Activated T-helper 1 cell treated with anti-CD3 and anti-CD28 coated beads, Interleukin-2, amount 50 U/mL, for 16 hours (primary cell): ENCODE measurements at places on chromosomes 5 and 9.

DNA sequence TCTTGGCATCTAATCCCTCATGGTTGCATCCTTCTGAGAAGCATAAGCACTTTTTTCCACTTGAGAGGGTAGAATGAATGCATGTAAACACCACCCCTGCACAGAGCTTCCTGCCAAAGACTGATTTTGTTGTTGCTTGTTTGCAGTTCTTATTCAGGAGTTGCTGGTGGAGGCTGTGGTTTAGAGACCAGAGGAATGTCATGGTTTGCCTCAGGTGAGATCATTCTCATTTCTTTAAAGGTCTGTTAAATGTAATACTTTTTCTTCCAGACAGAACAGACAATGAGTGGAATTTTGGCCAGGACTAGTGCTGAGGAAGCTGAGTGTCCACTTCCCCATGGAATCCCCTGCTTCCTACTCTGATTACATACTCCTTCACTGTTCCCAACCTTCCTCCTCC is 3.2 kb upstream of the TNC start:
- no peak for DNase-seq

DNA sequence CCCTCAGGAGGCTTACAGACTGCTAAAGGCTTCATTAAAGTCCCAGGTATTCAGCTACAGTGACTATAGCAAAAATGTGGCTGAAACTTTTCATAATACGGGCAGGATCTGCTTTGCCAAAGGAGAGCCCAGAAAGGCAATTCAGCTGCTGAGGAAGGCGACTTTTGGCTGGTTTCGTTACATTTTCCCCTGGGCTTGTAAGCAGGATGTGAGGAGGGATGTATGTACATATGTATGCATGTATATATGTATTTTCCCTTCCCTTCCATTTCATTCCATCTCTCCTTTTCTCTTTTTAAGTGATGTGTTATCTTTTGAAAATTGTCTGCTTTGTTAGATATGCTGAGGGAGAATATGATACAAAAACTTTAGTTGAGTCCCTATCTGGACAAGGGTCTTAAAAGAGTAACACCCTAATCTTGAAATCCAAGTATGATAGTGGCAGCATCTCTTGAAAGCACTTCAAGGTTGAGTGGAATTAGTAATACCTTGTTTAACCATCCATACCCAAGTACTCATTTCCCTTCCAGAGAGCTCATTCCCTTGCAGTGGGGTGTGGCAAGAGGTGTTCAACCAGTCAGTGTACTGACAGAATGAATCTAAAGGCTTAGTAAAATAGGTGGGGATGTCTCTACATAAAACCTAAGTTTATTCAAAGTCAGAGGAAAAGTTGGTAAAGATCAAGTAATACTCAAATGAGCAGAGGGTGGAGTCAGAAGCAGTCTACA is 28.7 kb downstream of the RAD1 start:
- DNase-seq: no peak

DNA sequence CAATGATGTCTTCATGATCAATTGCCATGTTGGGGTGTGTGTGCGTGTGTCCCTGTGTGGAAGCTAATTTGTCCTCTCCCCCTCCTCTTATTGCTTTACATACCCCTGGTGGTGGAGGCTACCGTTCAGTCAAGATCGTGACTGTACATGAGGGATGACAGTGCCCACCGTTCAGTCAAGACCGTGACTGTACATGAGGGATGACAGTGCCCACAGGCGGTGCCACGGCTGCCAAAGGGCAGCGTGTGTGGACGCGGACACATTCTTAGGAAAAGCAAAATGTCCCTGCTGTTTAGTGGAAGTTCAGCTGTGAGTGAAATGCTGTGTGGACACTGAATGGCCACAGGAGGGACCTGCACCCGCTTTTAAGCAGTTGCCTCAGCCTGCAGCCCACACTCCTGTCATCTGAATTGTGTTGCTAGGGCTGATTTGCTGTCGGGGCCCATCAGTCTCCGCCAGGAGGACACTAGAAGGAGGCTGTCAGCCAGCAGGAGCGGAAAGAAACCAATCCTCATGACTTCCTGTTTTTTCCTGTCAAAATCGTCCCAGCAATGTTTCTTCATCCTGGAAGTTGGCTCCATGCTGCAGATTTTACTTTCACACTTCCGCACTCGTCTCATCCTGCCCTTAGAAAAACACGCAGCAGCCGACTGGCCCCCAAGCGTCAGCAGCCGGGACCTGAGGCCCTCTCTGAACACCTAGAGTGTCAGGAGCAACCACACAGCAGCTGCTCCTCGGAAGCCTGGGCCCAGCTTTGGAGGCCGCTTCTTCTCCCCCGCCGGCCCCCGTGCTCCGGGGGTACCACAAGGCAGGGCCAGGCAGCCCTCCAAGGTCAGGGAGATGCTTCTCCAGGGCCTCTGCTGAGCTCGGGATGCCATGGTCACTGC is 9.1 kb downstream of the OR2V1 start:
- no peak for DNase-seq

GRCh38 chr5:59099270-59099994 is 516.6 kb downstream of the RAB3C start:
- no peak for DNase-seq

- DNase-seq: no peak
Measured at GRCh38 chr9:10130061-10130675, 482.6 kb downstream of the PTPRD start.

DNA sequence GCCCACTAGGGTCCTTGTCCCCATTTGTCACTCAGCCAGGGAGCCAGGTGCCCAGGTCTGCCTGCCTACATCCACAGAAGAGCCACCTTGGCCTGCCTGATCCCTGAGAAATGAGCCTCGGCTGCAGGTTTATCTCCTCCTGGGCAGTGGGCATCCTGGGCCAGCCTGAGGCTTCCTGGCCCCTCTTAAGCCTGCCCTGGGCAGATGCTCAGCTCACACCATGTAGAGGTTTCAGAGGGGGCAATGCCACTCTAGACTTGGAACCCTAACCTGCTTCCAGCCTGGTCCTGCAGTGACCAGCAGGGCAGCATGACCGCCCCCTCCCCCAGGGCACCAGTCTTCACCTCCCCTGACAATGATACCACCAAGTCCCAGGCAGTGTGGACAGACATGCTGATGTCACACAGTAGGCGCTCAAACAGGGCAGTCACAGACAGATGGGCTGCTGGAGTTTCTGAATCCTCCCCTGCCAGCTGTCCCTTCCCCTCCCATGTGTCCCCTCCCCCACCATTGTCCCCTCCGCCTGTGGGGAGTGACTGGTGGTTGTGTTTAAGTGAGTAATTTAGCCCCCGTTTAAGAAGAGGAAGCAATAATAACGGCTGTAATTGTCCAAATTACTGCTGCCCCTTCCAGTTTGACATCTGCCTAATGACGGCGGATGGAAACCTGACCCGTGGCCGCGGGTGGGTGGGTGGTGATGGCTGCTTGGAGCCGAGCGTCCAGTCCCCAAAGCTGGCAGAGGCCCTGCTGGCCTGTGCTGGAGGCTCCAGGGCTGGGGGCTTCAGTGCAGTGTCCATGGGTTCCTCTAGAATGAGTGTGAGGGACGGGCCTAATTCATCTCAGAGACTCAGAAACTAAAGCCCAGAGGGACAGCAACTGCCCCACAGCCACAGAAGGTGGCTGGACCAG is 147.7 kb downstream of the BARX1 start:
- DNase-seq: no peak

- DNase-seq: no peak
Measured at GRCh38 chr5:179255527-179256327, 89.5 kb downstream of the ADAMTS2 start.

DNA sequence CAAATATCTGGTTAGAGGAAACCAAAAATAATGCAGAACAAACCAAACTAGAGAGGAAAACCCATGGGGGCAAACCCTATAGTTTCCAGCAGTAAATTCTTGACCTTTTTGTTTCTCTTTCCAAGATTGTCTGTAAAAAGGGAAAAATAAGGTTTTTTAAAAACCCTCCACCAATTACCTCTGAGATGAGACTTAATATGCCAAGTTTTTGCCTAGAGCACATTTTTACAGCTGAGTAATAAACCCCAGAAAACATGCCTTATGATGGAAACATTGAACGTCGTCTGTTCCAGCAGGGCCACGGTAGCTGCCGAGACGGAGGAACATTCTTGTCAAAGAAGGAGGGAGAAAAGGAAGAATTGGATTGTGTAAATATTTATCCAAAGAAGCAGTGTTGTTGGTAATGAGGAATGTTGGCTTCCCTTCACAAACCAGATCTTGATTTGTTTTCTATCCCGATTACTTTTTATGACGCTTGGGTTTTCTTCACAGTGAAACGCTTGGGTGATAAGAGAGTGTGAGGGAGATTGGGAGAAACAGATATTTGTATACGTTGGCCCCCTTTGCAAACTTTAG is 17.3 kb upstream of the MSX2 start:
- DNase-seq: no peak

GRCh38 chr9:10869687-10870086 is 256.9 kb upstream of the PTPRD start:
- no peak for DNase-seq

GRCh38 chr5:164053123-164053522 is 547.7 kb downstream of the MAT2B start:
- DNase-seq: no peak

GRCh38 chr5:38780945-38781344 is 64.9 kb upstream of the OSMR start:
- no peak for DNase-seq

DNA sequence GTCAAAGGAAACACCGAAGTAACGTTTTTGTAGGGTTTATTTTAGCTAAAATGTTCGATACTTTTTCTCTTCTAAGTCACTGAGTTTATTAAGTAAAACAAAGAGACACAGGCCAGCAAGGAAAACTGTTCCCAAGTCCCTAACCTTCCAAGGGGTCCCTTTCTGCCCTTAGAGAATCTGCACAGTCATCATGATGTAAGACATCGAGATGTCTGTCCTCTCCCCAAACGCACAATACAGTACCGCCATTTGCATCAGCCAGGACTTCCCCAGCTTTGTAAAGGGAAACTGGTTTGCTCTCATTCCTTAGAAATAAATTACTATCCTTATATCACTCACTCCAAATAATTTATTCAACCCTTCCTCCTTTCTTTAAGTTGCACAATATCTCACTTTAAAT is 89.3 kb downstream of the MARCHF11 start:
- no peak for DNase-seq

DNA sequence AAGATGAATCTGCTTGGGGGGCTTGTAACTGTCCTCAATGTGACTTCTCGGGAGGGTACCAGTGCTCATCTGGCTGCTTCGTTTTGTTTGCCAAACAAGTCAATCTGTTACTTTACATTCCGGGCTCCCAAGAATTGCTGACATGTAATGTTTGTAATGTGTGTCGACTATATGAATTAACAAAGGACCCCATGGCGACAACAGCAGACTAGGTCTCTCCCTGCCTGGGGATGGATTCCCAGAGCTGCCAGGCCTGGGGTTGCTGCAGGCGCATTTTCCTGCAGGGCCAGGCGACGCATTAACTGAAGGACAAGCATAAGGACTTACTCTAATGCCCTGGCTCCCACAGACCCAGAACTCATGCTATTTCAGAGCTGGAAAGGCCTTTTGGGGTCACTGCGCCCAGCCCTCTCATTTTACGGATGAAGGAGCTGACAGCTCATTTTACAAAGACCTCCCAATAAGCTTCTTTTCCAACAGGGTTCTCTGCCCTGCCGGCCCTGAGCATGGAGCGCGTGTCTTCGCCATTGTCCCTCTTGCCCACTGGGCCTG is 214.8 kb downstream of the TTLL11 start:
- DNase-seq: no peak

DNA sequence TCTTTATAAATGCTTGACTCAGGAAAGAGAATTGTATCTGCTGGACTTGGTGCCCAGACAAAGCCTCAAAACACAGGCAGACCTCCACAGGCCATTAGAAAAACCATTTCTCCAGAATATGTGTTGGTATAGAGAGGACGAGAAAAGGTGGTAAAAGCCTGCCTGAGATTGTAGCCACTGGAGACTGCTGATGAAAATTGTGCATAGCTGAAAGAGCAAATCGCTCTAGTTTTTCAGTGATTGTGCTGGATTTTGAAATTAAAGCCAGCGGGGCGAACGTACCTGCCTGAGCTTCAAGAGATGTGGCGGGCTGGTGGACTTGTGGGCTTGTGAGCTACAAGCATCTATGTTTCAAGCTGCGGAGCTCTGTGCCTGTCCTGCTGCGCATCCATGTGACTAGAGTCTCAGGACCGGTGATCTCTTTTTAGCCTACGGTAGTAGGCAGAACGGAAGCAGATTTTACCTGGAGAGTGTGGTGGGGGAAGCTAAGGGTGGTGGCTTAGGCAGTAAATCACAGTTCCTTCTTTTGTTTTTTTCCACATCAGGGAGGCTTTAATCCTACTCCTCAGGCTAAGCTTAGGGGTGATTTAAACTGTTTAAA is 193.6 kb downstream of the SREK1 start:
- no peak for DNase-seq
